Activated T-helper 17 cell treated with anti-CD3 and anti-CD28 coated beads, Interleukin-2, amount 50 U/mL, for 72 hours (primary cell): ENCODE measurements at places on chromosomes 3 and 15. TPM values are rescaled to one million over a fixed set of nuclear protein-coding genes. Genes with fewer than 3 reads are reported as not detected.

- ATAC-seq: peak; percentile 75
These were observed 2.2 kb downstream of the EFHB start for GRCh38 chr3:19931767-19932188.

- ATAC-seq: peak; percentile 0
These were observed 517 bp downstream of the TMA7 start for GRCh38 chr3:48440590-48440958.

GRCh38 chr3:62439176-62439813 is 65.9 kb upstream of the FEZF2 start:
- no peak for ATAC-seq

DNA sequence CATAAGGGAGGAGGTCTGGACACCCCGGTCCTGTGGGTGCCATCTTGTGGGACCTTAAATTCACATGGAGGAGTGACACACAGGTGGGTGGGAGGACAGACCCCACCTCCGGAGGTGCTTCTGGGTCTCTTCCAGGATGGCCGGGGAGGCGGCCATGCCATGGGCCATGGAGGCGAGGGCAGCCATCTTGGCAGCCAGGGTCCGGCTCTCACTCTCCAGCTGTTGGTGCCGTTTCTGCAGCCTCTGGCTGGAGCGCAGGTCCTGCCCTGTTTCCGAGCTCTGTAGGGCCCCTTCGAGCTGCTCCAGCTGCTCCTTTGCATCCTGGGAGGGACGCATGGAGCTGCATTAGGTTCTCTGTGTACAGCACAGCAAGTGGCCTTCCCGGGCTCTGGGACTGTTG is 19.1 kb downstream of the SPTBN5 start:
- no peak for ATAC-seq

The RGMA gene
- total RNA-seq: 0.15 TPM

DNA sequence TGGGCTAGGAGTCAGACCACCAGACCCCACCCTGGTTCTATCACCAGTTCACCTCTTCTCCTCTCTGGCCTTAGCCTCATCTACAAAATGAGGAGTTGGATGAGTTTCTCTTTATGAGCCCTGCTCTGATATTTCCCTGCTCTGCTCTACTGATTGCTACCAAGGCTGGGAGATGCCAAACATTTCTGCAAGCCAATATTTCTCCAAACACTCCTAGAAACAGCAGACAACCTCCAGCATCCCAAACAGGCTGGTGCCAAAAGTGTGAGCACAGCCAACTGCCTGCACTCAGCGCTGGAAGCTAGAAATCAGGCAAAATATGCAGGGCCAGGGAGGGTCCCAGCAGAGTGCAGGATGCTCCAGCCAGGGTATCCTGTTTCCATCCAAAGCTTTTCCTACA is 10.8 kb downstream of the DAPK2 start:
- ATAC-seq: no peak

The ALDH1L1 gene
- 0.24 TPM for total RNA-seq

DNA sequence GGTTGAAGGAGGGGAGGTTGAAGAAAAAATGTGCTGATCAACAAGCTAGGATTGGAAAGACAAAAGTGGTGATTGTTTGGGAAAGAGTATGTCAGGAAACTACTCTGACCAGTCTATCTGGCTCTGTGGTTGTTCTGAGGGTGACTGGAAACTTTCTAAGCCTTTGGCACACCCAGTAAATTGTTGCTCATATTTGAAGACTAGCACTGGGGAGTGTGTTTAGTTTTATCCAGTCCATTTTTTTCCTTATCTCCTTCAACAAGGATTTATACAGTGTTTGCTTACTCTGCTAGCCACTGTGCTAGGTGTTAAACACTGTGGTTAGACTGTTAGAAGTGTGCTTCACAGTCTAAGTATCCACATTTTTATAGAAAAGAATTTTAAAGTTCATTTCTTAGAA is 28.8 kb downstream of the PPM1L start:
- no peak for ATAC-seq

- ATAC-seq: no peak
These were observed 1.6 kb upstream of the SHOX2 start for GRCh38 chr3:158107605-158108444.

GRCh38 chr3:120025520-120025919 is 68.7 kb downstream of the GSK3B start:
- peak; percentile 90 for ATAC-seq

The LIPH gene
- not detected for total RNA-seq

DNA sequence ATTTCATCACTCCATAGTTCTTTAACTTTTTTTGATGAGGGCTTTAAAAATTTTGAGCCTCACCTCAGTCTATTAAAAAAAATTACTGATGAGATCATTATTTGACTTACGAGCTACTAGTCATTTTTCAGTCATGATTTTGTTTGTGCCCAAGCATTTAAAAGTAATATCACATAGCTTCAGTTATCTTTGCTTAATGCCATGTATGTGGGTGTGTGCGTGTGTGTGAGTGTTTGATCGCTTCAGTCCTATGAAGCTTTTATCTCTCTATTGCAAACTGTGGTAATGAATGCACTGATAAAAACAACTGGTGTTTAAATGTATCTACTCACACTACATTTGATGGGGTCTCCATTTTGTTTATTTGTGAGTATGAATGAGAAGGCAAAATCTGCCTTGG is 49.8 kb downstream of the RSRC1 start:
- no peak for ATAC-seq

GRCh38 chr3:133525435-133525834 is 48.1 kb upstream of the CDV3 start:
- ATAC-seq: no peak

The PSTPIP1 gene
- total RNA-seq: 137 TPM

GRCh38 chr15:51132384-51133139 is 37.9 kb upstream of the TNFAIP8L3 start:
- ATAC-seq: no peak

DNA sequence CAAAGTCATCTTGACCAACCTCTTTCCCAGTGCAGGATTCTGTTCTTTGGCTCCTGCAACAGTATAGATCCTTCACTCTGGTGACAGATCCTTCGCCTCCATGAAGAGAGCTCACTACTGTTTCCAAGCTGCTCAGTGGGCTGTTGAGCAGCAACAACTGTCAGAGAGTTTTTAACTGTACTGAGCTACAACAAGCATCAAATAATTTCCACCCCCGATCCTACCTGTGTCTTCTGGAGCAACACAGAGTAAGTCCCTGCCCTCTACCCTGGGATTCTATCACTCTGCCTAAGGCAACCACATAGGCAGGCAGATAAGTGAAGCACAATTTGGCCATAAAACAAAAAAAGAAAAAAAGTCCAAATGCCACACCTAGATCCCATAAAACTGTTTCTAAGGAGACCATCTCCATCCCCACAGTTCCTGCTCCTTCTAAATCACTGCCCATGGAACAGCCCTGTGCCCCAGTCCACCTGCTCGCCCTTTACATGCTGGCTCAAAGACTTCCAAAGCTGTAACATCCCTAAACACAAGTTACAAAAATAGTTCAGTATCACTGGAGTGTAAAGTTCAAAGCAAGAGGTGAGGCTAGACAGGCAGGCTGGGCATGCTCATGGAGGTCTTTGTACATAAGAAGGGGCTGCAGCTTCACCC is 37.8 kb upstream of the ANPEP start:
- ATAC-seq: no peak

DNA sequence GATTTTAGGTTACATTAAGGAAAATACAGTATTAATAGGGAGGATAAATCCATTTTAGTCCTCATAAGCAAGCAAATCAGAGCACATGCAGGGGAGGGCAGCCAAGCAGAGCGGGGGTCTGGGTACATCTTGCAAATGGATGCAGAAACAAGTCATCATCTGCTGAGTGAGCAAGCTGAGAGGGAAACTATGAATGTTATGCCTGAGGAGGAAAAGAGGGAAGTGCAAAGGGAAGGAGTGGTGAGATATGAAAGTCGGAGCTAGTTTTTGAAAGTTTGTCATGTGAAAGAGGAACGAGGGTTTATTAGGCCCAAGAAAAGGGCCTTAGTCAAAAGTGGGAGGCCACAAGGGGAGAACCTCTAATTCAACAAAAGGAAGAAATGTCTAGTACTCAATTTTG is 15.4 kb downstream of the PTX3 start:
- no peak for ATAC-seq

GRCh38 chr15:96262549-96263489 is 67.7 kb upstream of the NR2F2 start:
- no peak for ATAC-seq

The TRIM42 gene
- not detected for total RNA-seq

DNA sequence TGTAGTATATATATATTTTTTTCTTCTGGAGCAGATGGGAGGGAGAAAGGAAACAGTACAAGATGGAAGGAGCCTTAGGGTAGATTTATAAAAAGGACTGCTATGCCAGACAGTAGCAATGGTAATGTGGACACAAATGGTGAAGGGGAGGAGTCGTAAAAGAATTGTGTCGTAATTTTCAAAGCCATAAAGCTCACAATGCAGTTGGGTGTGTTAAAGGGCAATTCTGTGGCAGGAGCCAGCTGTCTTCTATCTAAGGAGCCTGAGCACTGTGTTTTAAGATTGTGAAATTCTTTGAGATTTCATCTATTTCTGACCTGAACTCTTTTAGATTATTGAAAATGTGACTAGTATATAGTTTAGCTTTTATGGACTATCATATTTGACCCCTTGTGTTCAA is 58.9 kb downstream of the CNOT10 start:
- no peak for ATAC-seq

DNA sequence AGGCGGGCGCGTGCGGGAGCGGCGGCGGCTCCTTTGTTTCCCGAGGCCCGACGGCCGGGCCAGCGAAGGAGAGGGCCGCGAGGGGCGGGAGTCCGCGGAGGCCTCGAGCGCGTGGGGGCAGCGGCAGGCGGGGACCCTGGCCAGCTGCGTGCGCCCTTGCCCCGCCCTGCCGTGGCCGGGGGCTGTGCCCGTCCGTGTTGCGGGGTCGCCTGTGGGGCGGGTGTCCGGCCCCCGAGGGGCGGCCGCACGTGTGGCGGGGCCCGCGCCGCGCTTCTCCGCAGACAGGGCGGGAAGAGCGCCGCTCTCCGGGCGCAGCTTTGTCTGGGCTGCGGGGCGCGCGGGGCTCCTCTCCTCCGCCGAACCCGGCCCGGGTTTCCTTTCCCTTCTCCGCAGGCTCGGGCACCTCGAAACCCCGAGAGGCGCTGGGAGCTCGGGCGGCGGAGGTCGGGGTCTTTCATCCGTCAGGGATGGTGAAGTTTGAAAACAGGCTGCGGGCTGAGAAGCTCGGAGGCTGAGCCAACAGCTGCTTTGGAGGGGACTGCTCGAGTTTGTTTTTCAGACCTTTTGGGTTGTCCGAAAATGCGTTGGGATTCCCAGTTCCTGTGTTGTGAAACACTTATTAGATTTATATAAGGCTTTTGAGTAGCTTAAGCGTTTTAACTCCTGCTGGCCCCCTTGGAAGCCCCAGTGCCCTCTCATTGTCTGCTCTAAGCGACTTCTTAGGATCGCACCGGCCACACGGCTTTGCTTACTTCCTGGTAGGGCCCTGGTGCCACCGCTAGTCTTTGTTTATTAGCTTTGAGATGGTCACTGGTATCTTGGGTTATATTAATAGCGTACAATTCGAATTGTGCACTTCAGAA is 817 bp downstream of the USP3 start:
- no peak for ATAC-seq

The ALS2CL gene
- total RNA-seq: 0.69 TPM

The C3orf33 gene
- total RNA-seq: 1.8 TPM

The ITIH3 gene
- total RNA-seq: not detected

DNA sequence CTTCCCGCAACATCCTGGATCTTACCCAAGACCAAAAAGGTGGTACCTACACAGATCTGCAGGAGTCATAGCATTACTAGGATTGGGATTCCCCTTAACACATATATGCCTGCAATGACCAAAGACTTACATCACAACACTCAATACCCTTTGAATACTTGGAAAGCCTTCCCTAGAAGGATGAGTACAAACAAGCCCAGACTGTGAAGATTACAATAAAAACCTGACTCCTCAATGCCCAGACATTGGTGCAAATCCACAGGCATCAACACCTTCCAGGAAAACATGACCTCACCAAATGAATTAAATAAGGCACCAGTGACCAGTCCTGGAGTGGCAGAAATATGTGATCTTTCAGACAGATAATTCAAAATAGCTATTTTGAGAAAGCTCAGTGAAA is 326.8 kb downstream of the TBL1XR1 start:
- no peak for ATAC-seq
